ENCODE measurements at places on chromosomes 7 and 10.

GRCh38 chr7:33904681-33905388 lies 504 bp upstream of the BMPER start:
- no peak for DNase-seq

GRCh38 chr10:85665681-85666080 lies 700.9 kb downstream of the GRID1 start:
- no peak for DNase-seq

DNA sequence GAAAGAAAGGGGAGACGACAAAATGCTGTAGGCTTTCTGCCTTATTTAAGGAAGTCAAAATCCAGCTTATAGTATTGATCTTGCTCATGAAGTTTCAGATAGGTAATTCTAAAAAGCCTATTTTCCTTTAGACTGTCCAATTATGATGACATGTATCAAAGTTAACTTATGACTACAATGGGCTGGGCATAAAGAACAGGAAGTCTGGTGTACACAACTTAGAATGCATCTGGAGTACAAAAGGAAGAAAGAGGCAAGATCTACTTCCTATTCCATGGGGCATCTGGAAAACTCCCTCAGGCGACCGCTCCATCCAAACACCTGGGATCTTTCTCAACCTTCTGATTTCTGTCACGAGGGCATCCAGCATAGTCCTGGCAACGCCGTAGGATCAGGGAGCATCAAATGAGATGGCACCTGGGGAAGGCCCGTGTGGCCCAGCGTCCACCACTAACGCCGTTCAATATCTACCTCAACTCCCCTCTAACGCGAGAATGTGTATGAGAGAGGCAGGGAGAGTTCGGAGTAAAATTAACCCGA lies 512 bp downstream of the FAM24B start:
- no peak for DNase-seq

DNA sequence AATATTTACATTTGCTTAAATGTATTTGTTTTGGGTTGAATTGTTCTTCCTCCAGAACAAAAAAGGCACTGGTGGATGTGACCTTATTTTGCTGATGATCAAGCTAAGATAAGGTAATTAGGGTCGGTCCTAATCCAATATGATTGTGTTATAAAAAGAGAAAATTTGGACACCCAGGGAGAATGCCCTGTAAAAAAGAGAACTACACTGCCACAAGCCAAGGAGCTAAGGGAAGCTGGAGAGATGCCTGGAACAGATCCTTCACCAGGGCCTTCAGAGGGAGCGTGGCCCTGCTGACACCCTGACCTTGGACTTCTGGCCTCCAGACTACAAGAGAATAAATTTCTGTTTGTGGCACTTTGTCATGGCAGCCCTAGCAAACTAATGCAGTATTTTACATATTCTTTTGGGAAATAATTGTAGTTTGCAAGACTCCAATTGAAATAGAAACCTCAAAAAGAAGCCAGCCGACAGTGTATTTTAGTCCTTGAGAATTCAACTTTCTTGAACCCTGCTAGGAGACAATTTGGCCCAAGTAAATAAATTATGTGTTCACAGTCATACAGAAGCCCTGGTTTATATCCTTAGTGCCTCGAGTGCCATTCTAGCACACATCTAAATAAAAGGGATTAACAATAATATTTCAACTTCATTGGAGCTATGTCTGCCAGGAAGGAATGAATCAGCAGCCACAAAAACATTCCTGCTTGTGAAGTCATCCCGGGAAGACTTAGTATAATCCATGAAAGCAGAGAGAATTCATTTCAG lies 164.6 kb downstream of the PKD1L1 start:
- DNase-seq: no peak

- DNase-seq: no peak
Measured at GRCh38 chr10:107807836-107808235, 643.3 kb upstream of the SORCS1 start.

- no peak for DNase-seq
Measured at GRCh38 chr7:137882261-137882668, 35.5 kb upstream of the DGKI start.

GRCh38 chr10:24822590-24822989 lies 98.9 kb upstream of the ARHGAP21 start:
- no peak for DNase-seq

Measured in stimulated activated CD4-positive, alpha-beta T cell treated with anti-CD3 and anti-CD28 coated beads, Interleukin-1b, Interleukin-23, amount 100 ng/mL, for 1 hour (primary cell).